Amygdala (tissue), 56 donors: ENCODE measurements at places on chromosomes 2 and 18.

DNA sequence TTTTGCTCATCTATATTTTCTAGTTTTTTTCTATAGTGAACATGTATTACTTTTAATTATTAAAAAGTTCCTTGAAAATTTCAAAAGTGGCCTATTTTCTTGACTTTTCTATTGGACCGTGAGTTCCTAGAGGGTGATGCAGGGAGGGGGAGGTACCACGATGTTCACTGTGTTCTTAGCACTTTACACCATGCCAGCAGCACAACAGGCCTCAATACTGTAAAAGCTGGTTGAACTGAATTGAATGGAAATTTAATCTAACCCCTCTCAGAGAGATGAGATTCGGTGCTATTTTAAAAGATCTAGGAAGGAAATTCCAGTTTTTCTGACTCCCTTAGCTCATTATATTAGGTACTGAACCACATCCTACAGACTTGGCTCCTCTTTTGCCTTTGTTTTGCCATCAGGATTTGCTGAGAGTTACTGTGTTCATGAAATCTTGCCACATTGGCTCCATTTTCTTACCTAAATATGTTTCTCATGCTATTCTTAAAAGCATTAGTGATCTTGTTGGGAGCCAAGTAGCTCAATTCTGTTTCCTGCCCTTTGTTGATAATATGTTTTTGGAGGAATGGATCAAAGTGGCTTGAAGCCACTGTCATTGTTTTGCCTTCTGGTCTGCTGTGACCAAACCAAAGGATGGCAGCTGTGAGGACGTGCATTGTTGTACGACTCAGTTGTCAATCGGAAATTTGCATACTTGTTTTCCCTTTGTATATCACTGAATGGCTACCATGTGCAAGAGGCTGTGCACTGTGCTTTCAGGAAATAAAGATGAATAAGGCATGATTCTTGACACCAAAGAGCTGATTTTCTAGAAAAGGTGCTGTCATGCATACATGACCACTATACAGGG, 25.3 kb downstream of the MYO1B start:
- no peak for DNase-seq

DNA sequence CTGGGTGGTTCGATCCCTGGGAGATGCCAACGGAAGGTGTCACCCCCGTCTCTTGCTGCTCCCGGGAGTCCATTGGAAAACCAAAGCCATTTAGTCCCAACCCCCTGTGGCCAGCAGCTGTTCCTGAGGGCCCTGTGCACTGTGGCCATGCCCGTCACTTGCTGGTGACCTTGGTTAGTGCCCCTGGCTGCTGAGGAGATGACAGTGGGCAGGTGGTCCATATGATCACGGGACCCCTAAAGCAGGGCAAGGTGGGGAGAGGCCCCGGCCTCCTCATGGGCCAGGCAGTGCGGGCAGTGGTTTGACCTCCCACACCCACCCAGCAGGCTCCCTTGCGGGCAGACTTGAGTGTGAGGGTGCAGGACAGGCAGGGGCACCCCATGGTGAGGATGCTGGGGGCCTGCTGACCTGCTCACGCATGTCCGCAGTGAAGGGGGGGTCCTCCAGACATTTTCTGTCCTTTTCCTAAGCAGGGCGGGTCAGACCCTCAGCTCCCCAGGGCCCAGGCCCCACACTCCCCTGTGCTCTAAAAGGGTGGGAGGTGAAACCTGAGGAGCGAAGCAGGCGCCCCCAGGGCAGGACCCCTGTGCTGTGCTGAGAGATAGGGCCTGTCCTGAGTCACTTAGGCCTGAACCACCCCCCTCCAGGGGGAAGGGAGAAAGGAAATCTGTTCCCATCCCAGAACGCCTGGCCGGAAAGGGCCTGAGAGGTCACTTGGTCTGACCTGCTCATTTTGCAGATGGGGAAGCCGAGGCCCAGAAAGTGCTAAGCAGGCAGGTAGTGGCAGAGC, 6.8 kb downstream of the ITM2C start:
- no peak for DNase-seq

DNA sequence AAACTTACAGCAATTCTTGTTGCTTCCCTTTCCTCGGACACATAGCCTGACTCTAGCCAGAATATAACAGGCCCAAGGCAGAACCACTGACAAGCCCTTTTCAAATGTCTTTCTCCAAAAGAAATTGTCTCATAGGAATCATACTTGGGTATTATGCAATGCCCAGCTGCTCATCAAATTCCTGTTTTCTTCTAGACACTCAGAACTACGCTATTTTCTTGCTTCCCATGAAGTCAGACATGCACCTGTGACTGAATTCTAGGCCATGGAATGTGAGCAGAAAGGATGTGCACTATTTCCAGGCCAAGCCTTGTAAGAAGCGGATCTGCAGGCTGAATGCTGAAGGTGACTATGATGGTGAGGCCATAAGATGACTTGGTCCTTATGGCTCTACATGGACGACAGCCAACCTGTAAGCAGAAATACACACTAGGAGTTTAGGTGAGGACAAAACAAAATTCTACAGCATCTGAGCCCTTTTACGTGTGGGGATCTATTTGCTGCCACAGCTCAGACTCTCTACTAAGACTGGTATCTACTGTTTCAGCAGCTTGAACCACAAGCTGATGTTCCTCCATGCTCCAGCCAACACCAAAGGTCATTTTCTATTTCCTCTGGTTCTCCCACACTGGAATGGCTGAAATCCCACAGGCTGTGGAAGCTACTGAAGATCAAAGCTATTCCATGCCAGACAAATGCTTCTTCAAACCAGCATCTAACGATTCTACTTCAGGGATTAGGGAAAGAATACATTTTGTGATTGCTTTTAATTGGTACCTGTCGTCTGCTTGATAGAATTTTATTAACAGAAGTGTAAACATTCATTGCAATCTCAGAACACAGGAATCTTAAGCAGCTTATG, 378.7 kb downstream of the RBM43 start:
- DNase-seq: no peak

DNA sequence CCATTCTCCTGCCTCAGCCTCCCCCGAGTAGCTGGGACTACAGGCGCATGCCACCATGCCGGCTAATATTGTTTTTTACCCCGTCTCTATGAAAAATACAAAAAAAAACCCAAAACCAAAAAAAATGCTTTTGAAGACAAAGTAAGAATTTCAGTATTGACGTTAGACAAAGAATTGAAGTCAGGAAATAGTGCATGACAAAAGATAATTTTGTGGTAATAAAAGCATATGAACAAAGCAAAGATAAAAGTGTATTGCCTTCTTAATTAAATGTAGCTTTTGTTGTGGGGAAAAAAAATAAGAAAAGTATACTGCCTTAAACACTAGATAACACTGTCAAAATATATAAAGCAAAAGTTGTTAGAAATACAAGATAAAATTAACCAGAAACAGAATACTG, 86.8 kb downstream of the ANKRD12 start:
- no peak for DNase-seq

DNA sequence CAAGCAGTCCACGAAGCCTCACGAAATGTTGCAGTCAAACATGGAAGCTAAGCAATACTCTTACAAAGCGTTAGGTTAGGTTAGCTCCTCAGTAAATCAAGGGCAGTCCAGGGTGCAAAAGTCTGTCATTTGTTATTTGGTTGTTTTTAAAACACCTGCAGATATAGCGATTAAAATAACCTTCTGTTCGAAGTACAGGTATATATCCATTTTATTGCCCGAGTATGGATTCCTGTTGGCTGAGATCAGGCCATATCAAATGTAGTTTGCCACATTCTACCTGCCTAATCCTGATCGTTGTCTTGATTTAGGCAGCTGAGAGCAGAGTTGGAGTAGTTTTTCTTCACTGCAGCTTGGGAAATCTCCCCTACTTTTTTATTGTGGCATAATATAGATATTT, 99.5 kb upstream of the EPB41L3 start:
- no peak for DNase-seq

- DNase-seq: no peak
Measured at GRCh38 chr2:130786076-130786475, 30.7 kb downstream of the AMER3 start.

- no peak for DNase-seq
Measured at GRCh38 chr2:105765415-105766299, 20.9 kb downstream of the NCK2 start.

DNA sequence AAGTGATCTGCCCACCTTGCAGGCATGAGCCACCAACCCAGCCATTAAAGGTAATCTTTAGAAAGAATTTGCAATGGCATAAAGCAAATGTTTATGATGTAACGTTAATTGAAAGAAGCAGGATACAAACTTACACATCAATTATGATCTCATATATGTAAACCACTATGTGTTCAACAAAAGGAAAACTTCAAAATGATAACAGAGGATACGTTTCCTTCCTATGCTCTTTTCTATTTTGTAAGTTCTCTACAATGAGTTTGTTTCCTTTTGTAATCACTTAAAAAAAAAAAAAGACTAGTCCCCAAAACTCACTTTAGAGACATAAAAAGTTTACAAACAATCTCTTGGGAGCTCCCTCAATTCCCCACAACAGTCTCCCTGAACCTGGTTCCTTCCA, 1.4 kb downstream of the C2orf81 start:
- DNase-seq: no peak

DNA sequence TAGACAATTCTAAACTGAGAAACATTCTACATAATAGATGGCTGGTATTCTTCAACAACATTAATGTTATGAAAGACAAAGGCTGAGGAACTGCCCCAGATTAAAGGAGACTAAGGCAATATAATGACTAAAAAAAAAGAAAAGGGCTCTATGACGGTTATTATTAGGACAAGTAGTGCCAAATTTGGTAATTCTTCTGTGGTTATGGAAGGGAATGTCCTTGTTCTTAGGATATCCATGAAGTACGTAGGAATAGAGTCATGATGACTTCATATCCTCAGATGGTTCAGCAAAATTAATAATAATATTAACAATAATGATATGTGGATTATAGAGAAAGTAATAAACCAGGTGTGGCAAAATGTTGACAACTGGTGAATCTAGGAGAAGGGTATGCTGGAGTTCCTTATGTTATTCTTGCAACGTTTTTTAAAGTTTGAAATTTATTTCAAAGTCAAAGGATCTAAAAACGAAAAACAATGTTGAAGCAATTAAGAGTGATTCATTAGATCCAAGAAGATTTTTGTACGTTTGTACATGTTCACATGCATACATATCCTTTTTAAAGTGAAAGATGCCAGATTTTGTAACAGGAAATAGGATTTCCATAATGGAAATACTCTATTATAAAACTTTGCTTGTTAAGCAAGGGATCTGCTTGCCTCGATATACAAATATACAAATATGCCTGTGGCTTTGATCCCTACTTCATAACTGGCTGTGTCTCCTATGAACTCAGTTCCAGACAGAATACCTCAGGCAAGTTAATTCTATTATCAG, 27.7 kb upstream of the STRN start:
- no peak for DNase-seq

- no peak for DNase-seq
Measured at GRCh38 chr2:122105877-122106206, 350.4 kb downstream of the TSN start.

DNA sequence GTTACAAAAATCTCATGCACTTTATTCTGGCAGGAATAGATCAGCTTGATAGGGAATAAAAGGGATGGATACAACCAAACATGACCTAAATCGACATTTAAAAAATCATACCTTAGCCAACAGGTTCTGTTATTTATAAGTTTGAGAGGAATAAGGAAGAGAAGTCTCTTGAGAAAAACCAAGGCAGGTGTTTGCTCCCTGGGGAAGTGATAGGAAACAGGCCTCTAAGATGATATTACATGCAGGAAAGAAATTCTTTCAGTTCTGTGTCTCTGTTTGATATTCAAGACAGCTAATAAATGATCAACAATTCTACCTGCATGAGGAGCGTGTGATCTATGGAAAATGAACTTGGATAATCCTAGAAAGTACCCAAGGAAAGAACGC, 184.8 kb upstream of the ZEB2 start:
- DNase-seq: no peak

DNA sequence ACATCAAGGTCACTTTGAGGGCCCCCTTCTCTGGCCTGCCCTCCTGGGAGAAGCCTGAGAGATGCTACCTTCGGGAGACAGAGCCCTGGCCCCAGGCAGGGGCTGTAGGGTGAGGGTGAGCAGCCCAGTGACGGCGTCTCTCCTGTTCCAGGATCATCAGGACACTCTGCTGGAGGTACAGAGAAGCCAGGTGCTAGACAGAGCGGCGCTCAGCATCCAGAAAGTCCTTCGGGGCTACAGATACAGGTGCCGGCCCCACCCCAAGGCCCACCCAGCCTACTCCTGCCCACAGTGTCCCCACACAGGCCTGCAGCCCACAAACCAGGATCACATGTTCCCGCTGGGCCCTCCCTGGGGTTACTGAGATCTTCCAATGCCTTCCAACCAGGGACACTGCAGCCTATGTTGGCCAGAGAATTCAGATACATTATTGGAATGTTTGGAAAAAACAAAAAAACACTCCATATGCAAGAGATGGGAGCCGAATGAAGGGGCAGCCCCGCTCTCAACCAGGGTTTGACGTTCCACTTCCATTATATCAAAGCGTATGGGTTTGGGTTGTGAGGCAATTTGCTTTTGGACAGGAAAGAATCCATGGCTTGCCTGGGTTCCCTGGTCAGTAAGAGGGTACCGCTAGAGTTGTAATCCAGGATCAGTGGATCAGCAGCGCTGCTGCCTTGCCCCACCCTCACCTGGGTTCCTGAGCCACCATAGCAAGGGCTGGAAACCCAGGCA, 49.5 kb upstream of the GPR17 start:
- DNase-seq: no peak

- DNase-seq: no peak
Measured at GRCh38 chr2:119311371-119311770, 55.3 kb downstream of the C2orf76 start.

- DNase-seq: no peak
Measured at GRCh38 chr2:1660656-1661640, 83.4 kb downstream of the PXDN start.

DNA sequence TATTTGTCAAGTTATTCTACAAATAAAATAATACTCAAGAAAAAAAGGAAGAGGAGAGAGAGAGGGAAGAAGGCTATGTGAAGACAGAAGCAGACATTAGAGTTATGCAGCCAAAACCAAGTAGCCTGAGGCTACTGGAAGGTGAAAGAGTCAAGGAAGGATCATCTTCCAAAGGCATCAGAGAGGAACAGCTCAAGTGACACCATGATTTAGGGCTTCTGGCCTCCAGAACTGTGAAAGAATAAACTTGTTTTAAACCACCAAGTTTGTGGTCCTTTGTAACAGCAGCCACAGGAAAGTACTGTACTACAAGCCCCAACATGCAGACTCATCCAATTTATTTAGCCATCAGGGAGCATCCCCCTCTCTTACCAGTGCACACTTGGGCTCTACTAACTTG, 788.5 kb upstream of the LRRTM1 start:
- no peak for DNase-seq

GRCh38 chr2:136383167-136383566, 265.2 kb upstream of the CXCR4 start:
- DNase-seq: no peak
